Stimulated activated CD8-positive, alpha-beta memory T cell treated with anti-CD3 and anti-CD28 coated beads, Interleukin-15, amount 100 ng/mL, for 1 hour (primary cell): ENCODE measurements at places on chromosomes 12 and 14.

- DNase-seq: no peak
Measured at GRCh38 chr14:95490138-95490509, 26.3 kb downstream of the SYNE3 start.

DNA sequence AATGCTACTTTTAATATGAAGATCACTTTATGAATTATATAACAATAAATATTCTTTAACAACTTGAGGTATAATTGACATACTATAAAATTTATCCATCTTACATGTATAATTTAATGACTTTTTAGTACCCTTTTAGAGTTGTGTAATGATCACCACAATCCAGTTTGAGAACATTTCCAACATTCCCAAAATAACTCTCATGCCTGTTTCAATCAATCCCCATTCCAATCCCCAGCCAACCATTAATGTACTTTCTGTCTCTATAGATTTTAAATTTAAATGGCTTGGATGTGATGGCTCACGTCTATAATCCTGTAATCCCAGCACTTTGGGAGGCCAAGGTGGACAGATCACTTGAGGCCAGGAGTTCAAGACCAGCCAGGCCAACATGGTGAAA is 23.5 kb upstream of the FRMD6 start:
- no peak for DNase-seq

DNA sequence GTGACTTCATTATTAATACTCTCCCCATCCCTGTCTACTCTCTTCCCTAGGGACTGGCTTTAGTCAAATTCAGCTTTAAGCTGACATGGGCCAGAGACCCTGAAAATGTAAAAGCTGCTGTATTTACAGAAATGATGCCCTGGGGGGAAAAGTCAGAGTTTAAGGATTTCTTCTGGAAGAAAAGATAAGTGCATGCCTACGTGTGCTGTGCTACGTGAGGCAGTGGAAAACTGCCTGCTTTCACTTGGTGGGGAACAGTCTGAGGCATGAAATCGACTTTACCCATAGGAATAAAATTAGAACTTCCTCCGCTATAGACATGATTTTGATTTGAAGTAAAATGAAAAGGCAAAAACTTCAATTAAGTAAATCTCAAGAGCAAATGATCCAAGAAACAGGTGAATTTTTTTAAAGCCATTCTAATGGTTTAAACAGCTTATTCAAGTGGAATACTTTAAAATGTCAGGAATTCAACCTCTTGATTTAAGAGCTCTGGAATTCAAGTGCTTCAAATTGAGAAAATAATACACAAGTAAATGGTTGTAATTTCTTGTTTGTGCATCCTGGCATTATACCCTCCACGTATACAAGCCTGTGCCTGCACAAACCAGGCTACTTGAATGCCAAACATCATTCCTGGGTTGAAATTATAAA is 168.5 kb downstream of the FOXN3 start:
- DNase-seq: no peak

- DNase-seq: no peak
Measured at GRCh38 chr14:32298346-32298745, 30.8 kb upstream of the AKAP6 start.

DNA sequence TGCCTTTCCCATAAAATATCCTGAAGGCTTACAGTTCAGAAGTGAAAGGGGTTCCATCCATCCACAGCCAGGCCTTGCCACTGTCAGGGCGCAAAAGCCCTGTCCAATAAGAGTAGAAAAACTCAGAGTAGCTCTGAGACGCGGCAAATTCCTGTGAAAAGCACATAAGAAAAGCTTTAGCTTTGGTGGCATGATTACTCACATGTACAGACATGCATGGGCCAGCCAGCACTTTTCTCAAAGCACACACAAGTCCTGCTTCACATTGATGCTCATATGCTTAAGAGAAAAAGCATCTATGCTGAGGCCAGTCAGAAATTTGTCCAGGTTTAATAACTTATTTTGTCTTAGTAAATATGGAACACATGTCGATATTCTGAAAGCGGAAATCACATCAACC is 25.5 kb downstream of the CLEC1A start:
- DNase-seq: no peak

DNA sequence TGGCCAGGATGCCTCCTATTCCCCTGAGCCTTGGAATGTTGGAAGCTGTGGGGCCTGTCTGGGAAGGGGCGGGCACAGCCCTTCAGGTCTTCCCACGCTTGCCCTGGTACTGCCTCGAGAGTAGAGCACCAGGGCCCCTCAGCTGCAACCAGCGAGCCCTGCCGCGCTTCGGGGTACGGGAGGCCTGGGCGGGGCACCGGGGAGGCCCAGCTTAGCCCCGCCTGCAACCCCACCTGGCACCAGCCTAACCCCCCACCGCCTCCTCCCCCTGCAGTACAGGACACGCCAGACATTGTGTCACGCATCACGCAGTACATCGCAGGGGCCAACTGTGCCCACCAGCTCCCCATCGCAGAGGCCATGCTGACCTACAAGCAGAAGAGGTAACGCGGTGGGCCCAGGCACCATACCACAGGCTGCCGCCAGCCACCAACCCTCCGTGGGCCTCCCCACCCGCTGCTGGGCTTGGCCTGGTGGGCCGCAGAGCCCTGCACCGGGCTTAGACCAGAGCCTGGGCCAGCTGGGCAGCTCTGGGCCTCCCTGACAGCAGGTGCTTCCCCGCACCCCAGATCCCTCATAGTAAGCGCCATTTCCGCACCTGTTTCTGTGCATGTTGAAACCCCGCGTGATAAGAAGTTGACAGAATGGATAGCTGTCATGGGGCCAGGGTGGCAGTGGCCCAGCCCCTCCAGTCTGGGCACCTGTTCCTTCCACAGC is 13.6 kb upstream of the TEX22 start:
- DNase-seq: no peak

DNA sequence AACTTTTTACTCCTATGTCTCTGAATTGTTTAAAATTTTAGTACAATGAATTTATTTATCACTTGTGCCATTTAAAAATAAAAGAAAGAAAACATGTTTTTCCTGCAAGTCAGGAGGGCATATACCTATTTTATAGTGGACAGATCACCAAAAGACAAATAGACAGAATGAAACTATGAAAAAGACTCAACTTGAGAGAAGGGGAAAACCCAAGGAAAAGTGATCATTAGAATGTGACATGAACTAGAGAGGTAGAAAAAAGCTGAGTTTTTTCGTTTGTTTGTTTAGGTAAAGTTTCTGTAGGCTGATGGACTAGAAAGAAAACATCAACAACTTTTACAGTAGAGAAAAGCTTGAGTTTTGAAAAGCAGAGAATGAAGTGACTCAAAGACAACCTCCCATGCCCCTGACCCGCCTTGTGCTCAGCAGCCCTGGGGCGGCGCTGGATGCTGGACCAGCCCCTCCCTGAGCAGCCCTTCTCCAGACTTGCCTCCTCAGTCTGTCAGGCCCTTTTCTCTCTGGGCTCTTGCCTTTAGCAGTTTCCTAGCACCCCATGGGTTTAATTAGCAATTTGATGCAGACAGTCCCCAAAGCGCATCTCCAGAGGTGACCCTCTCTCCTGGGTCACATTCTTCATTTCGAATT is 95.1 kb upstream of the ARID2 start:
- DNase-seq: no peak

DNA sequence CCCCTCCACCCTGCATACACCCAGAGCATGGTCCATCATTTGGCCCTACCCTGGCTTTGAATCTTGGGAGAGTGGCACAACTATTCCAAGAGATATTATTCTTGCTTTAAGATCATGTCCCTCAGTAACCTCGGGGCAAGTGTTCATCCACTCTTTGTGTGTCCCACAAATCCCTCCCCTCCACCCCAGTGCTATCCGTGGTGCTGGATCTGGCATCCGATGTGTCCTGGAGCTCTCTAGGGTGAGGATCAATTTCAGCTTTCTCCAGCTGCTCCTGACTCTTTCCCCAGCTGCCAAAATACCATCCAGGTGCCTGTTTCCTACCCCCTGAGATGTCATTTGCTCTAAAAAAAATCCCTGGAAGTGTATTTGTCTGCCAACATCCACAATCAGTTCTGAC is 64.8 kb upstream of the CMKLR1 start:
- DNase-seq: no peak

- DNase-seq: no peak
Measured at GRCh38 chr12:112149596-112149995, 24.2 kb downstream of the TRAFD1 start.

GRCh38 chr12:32170437-32170998 is 63.9 kb downstream of the BICD1 start:
- no peak for DNase-seq

GRCh38 chr12:117100251-117100650 is 1.0 kb upstream of the TESC start:
- DNase-seq: no peak

- no peak for DNase-seq
Measured at GRCh38 chr12:128549601-128550218, 274.0 kb downstream of the SLC15A4 start.

- no peak for DNase-seq
Measured at GRCh38 chr12:62787023-62787422, 147.9 kb downstream of the PPM1H start.

DNA sequence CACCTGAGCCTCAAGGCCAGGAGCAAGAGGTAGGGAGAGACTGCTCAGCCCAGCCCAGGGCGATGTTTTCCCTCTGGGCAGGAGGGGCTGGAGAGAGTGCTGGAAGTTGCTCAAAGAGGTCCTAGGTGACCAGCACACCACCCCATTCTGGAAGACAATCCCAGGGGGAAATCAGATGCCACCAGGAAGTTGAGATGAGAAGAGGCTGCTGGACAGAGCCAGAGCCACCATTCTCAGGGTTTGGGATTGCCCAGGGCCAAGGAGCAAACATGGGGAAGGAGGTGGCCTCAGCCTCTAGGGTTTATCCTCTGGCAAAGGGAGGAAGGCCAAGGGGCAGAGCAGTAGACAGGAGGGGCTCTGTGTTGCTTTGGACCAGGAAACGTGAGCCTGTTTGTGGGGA is 11.6 kb downstream of the CCDC85C start:
- no peak for DNase-seq

- DNase-seq: no peak
Measured at GRCh38 chr14:72332871-72333270, 400.6 kb downstream of the RGS6 start.

DNA sequence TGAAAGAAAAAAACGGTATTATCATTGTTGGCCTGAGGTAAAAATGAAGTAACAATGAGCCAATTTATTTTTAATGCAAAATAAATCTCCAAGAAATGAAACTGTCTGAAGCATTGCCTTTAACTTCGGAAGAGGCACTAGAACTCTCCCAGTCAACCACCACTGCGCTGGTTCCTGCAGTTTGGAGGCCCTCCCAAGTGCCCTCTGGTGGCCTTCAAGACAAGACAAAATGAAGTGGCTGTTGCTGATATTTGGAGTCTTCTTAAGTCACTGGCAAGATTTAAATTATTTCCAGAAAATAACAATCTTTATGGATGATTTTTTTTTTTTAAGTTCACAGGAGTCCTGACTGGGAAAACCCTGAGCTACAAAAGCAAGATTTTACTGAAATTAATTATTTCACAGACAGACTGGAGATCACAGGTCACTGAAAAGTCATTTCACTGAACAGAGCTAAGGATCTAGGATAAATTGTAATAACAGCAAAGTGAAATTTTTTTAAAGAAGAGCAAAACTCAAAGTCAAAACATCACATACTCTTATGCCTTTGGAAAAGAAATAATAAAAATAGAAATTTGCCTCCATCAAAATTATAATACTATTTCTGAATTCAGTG is 58.2 kb downstream of the DICER1 start:
- DNase-seq: no peak

- DNase-seq: no peak
Measured at GRCh38 chr12:16012117-16012516, 101.0 kb downstream of the DERA start.

DNA sequence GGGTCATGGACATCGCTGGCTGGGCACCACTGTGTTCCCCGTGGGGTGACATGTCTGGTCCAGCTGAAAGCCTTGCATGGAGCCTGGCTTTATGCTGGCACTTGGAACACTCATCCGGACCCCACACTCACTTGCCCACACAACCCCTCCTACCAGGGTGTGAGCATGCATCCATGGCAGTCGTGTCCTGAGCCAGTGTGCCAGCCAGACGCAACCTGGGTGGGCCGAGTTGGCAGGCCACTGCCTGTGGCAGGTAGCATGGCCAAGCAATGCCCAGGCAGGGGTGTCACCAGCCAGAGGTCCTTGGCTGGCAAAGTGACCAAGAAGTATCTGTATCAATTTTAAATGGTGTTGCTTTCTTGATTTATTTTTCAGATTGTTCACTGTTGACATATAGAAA is 141.7 kb downstream of the CCDC59 start:
- DNase-seq: no peak

DNA sequence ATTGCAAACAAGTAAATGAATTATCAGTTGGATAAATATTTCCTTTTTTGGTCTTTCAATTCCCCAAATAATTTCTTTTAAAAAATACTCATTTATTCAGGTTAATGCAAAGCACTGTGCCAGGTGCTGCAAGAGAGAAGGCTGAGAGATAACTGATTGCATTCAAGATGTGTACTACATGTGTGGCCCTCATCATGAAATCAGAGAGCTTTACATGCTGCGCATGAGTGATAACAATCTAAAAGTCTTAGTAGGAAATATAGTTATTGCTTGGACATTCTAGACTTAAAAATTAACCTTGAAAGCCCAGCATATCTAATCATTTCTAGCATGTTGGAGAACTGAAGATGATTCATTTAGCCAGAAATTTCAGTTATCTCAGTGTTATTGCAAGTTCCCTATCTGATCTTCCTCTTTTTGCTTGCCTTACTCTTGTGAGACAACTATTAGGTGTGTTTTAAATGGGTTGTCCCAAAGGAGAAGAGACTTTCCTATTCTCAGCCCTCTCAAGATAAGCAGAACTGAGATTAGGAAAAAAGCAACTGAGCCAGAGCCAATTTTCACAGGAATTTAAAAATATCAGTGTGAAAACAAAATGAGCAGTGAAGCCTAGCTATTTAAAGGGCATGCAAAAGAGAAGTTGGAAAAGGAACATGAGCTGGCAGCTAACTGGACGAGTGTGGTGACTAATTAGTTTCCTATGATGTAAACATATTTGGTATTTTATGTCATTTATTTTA is 60.9 kb downstream of the PLEKHA5 start:
- no peak for DNase-seq

GRCh38 chr14:32662211-32662610 is 276.5 kb upstream of the NPAS3 start:
- DNase-seq: no peak

- no peak for DNase-seq
Measured at GRCh38 chr12:1593174-1594005, 991 bp downstream of the FBXL14 start.

- no peak for DNase-seq
Measured at GRCh38 chr14:71235875-71236274, 328.6 kb downstream of the PCNX1 start.

GRCh38 chr14:92650581-92651105 is 97.8 kb downstream of the LGMN start:
- no peak for DNase-seq
